Amniotic stem cell (primary cell): ENCODE measurements at places on chromosomes 2 and 18.

DNA sequence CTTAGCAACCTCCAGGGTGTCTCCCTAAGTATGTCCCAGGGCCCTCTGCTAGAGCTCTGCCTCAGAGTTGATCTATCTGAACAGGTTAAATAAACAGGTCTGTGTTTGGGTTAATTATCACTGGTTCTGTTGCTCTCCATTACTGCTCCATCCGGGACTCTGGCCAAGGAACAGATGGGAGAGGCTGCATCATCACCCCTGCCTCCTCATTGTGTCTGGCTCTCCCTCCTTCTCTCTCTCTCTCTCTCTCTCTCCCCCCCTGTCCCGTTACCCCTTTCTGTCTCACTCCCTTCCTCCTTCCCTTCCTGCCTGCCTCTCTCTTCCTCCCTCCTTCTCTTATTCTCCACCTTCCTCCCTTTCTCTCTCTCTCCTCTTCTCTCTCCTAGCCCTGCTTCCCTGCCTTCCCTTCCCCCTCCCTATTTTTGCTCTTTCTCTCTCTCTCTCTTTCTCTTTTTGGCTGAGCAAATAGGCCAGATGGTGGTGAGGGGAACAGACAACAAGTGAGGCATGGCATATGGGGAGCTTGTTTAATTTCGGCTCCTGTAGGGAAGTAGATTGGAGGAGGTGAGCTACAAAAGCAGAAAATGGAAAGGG lies 62.1 kb downstream of the SETBP1 start:
- DNase-seq = no peak

- DNase-seq = no peak
Observed at GRCh38 chr2:201964631-201965206, 68.9 kb upstream of the FZD7 start.

- no peak for DNase-seq
Observed at GRCh38 chr18:47750889-47751423, 179.5 kb downstream of the SMAD2 start.

DNA sequence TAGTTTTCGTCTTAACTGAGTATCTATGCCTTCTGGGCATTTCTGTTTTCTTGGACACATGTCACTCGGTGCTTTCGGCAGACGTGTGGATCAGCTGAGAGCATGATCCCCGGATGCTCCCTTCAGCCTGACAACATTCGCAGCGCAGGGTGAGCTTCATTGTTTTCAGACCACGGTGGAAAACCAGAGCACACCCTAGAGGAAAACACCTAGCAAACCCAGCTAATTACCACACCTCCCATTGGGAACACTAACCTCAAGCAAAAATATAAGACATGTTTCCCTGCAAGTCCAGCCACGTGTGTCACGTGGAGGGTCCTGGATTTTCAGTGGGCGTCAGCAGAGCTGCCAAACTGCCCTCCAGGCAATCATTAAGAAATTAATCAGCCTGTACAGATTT lies 31.0 kb downstream of the ANKRD29 start:
- DNase-seq = no peak

- DNase-seq = no peak
Observed at GRCh38 chr2:20542746-20543468, 96.0 kb downstream of the RHOB start.

DNA sequence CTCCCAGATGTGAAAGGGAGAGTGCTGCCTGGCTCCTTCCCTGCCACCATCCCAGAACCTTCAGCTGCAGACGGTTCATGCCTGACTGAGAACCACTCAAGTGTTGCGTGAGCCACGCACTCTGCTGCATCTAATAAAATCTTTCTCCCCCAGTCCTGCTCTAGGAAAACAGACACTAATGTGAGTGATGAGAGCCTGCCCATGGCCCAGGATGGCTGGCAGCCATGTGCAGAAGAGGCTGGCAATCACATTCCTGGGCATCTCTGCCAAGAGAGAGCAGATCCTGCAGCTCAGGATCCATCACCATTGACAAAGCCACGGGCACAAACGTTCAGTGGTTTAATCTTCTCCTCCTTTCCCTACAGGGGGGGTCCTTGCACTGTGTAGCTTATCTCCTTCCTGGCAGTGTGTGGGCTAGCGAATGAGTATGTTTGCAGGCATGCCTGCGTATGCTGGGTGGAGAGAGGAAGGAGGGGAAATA lies 477.5 kb downstream of the SLC4A3 start:
- DNase-seq = peak; percentile 65

DNA sequence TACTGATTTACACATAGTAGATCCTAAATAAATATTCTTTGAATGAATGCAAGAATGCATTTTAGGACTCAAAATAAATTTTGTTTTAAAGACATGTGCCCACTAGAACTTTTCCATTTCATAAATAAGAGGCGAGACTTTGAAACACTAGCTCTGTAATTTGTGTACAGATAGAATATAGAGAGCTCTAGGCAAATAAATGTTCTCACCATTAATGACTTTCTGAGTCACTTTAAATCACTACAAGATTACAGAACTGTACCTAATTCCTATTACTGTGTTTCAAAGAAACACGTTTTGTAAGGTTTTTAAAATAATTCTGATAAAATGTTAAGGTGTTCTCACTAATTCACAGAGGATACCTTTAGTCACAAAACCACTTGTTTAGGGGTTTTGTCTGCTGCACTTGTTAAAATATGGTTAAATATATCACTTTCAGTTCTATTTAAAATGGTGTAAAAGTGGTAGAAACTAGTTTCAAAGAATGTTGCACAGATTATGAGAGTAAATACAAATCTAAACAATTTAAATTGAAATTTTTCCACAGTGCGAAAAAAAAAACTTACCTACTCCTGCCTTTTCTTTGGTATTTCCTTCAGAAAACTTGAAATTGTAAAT lies 158.7 kb upstream of the ZC3H15 start:
- no peak for DNase-seq

GRCh38 chr2:67374481-67374880 lies 22.7 kb upstream of the ETAA1 start:
- no peak for DNase-seq

DNA sequence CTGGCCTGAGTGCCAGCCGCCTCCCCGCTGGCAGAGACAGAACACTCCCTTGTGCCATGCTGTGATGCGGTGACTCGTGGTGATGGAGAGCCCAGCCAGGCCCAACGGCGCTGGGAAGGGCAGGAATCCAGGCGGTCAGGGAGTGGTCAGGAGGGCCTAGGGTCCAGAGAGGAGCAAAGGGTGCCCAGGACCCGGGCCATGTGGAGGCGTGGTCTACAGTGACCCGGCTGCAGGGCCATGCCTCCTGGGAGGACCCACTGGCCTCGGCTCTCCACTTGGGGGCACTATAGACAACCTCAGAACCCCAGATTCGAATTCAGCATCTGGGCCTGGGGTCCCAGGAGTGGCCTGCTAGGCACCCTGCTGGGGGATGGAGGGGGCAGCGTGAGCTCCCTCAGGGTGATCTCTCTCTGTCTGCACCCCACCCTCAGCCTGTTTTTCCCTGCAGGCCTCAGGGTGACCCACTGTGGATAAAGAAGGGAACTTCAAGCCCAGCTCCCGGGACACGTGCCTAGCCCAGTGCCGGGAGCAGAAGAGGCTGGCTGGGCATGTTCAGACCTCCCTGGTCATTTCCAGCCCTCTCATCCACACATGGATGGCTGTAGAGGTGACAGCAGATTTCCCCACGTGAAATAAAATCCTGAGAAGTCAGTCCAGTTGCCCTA lies 13.0 kb downstream of the AMER3 start:
- DNase-seq = no peak

DNA sequence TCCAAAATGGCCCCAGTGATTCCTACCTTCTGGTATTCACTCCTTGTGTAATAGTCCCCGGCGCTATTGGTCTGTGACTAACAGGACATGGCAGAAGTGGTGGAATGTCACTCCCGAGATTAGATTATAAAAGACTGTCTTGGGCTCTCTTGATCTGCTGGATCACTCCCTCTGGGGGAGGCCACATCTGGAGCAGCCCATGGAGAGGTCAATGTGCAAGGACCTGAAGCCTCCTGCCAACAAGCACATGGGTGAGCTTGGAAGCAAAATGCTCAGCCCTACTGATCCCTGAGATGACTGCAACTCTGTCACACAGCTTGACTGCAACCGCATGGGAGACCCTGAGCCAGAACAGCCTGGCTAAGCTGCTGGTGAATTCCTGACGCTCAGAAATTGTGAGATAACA lies 94.3 kb upstream of the GLI2 start:
- no peak for DNase-seq

DNA sequence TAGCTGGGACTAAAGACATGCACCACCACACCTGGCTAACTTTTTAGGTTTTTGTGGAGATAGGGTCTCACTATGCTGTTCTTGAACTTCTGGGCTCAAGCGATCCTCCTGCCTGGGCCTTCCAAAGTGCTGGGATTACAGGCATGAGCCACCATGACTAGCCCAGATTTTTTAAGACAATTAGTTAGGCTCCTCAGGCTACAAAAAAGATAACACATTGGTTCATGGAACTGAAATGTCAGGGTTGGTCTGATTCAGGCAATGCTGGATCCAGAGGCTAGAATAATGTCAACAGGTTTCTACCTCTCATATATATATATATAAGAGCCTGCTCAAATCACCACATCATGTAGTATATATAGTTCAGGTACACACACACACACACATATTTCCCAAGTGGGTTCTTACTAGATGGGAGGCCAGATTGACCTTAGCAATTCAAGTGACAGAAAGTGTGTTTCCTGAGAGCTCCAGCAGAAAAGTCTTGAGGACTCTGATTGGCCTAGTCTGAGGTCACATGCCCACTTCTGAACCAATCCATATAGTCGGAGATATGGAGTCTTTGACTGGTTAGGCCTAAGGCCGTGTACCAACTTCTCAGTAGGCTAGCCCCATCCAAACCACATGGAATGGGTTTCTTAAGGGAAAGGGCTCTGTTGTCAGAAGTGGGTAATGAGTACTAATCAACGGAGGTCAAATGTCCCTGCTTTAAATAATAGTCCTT lies 72.6 kb upstream of the LAPTM4A start:
- DNase-seq = no peak

DNA sequence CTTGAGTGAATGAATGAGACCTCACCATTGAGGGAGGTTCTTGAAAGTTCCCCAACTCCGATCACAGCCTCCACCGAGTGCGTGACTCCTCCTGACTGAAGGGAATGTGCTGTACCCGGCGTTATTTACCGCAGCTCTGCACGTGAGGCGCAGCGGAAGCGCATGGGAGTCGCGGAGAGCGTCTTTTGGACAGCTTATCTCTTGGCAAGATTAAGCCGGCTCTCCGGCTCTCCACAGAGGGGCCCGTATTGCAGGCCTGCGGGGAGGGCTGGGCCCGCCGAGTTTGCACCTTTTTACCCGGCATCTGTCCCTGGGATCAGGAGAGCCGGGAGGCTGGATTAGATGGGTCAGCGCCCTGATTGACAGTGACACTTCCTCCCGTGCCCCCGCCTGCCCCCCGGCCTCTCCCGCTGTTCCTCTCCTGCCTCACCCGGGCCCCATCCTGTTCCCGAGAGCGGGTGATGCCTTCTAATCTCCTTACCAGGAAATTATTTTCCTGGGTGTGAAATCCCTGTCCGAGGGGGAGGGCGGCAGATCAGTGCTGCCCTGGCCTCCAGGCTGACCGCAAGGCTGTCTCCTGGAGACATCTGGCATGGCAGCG lies 176.3 kb downstream of the INHBB start:
- no peak for DNase-seq

- no peak for DNase-seq
Observed at GRCh38 chr2:179049203-179049545, 763 bp downstream of the CCDC141 start.

GRCh38 chr2:193627187-193627926 lies 1432.6 kb upstream of the TMEFF2 start:
- no peak for DNase-seq

DNA sequence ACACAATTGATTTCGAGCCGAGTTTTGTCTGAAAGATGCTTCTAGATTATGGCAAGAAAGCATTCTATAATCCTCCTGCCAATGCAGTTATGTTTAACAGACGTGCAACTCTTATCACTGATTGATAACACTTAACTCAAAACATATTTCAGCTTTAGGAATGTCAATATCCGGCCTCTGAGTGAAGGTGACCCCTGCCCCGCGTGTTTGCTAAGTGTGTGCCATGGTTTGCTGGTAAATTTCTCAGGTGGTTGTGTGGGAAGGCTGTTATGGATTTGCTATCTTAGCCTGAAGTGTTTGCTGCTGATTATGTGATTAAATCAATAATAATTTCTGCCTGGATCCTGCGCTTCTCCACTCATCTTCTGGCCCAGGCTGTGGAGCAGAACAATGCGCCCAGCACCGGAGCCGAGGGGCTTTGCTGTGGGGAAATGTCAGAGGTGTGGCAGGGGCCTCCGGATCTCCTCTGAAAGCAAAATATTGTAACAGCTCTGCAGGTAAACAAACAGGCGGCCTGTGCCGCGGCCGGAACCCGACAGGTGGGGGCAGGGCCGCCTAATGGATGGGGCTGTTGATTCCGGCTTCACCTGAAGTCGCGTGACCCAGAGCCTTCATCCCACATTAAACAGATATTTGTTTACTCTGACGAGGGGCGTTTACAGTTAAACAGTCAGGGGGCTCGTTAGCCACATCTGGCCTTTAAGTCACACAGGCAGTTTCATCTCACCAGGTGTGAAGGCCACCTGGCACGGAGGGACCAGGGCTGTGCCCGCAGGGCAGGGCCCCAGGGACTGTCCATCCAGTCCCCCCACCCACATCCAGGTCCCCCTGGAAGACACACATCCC lies 210.7 kb upstream of the SALL3 start:
- DNase-seq = no peak

DNA sequence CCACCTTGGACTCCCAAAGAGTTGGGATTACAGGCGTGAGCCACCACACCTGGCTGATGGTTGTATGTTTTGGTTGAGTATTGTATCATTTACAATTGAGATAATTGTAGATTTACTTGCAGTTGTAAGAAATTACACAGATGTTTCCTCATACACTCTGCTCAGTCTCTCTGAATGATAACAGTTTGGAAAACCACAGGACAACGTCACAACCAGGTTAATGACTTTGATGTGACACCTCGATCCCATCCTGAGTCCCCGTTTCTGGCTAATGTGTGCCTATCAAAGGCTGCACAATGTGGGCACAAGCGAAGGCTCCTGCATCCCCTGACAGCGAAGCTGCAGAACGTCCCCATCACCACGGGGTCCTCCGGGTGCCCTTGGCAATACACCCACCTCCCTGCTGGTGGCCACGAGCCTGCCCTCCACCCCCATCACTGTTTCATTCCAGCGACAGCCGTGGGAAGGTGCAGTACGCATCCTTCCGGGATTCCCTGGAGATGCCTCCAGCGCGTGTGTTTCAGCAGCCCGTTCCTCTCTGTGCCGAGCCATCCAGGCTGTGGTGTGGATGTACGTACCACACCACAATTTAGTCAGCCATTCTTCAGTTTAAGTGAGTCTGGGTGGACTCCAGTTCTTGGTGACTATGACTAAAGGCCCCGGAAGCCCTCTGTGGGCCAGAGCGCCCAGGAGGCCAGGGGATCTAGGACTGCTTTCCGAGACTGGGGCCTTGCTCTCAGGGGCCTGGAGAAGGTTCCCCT lies 4.3 kb upstream of the PDCD1 start:
- DNase-seq = no peak

- DNase-seq = no peak
Observed at GRCh38 chr2:224457408-224458096, 55.6 kb upstream of the FAM124B start.

DNA sequence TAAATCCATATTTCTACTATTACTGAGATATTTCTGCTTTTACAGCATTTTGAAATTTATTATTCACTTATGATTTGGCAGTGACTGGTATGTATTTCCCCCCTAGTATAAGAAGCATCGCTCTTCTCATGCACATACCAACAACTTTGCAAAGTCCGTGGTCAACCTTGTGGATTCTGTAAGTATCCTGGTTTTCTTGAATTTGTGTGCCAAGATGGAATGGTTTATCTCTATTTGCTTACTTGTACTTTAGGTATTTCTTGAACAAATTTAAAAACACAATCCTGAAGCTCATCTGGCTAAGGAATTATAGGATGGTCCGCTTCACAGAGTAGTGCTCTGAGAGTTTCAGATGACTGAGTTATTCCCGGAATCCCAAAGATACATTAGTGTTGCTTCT lies 85.0 kb upstream of the FAM237A start:
- DNase-seq = no peak
